Renal cortex interstitium (tissue), 15 donors: ENCODE measurements at places on chromosomes 6 and 20. TPM values are rescaled to one million over a fixed set of nuclear protein-coding genes. Genes with fewer than 3 reads are reported as not detected.

GRCh38 chr6:170259278-170259677 lies 31.6 kb downstream of the DLL1 start:
- no peak for DNase-seq

GRCh38 chr20:5180933-5181332 lies 54.1 kb downstream of the CDS2 start:
- DNase-seq = no peak

- DNase-seq = no peak
Measured at GRCh38 chr6:1756472-1757129, 146.9 kb downstream of the FOXC1 start.

- no peak for DNase-seq
Measured at GRCh38 chr6:27806981-27807440, 105.2 kb downstream of the OR2B2 start.

GRCh38 chr20:22106308-22106938 lies 401.0 kb downstream of the PAX1 start:
- peak; percentile 35 for DNase-seq

GRCh38 chr6:22694092-22694724 lies 124.8 kb downstream of the HDGFL1 start:
- DNase-seq = no peak

The HEY2 gene
- polyA plus RNA-seq = 7.0 TPM

The NRSN1 gene
- polyA plus RNA-seq = 0.34 TPM

The TGM3 gene
- polyA plus RNA-seq = 0.65 TPM
